ENCODE measurements at places on chromosomes 13 and 19. TPM values are rescaled to one million over a fixed set of nuclear protein-coding genes. Genes with fewer than 3 reads are reported as not detected.

- no peak for DNase-seq
Observed at GRCh38 chr13:97884707-97885468, 68.6 kb upstream of the IPO5 start.

Gene C19orf85
- not detected for total RNA-seq

Gene YJEFN3
- 10.7 TPM for total RNA-seq

DNA sequence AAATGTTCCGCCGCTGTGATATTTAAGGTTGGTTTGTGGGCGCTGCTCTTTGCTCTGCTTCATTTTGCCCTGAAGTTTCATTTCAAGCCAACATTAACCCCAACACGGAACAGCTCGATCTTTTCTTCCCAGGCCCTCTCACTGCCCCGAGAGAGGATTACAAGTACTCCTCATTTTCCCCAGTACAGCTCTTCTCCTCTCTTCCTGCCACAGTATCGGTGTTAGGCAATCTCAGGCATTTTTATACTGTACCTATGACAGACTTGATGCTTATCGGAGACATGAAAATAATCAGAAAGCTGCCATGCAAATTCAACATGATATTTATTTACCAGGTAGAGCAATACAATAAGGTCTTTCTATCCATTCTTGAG, 1.3 kb upstream of the EDNRB start:
- no peak for DNase-seq

DNA sequence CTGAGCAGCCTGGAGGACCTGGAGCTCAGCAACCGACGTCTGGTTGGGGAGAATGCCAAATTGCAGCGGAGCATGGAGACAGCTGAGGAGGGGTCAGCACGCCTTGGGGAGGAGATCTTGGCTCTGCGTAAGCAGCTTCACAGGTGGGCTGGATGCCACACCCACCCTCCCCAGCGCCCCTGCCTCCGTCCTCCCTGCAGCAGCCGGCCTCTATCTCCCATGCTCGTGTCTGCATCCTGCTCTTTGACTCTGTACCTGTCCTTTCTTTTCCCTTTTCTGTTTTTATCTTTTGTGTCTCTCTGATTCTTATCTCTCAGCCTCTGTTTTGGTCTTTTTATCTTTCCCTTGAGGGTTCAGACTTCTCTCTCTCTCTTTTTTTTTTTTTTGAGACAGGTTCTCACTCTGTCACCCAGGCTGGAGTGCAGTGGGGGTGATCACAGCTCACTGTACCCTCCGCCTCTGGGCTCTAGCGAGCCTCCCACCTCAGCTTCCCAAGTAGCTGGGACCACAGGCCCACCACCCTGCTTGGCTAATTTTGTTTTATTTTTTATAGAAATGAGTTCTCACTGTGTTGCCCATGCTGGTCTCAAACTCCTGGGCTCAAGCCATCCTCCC, 10.1 kb downstream of the KASH5 start:
- no peak for DNase-seq

DNA sequence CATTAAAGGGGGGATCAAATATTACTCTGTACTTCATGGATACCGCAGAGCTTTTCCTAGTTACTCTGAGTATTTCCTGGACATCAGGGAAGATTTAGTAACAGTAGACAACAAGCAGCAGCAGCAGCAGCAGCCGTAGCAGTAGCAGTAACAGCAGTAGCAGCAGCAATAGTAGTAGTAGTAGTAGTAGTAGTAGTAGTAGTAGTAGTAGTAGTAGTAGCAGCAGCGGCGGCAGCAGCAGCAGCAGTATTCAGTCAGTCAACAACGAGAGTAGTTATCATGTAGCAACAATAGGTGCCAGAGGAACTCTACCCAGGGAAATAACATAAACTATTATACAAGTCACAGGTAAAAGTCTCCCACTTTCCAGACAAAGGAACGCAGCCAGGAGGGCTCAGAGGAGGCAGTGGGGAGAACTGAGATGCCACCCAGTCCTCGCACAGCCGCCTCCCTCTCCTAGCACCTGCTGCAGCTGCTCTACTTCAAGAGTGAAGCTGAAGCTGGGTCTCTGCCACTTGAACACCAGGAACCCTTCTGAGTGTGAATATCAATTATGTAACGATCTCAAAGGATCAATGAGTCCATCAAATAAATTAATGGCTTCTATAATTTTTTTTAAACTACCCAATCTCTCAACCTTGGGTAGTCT, 1.3 kb upstream of the DOCK9 start:
- DNase-seq = no peak

Gene C19orf73
- total RNA-seq = 1.7 TPM

Gene ACP7
- not detected for total RNA-seq

Data from activated CD4-positive, alpha-beta T cell treated with anti-CD3 and anti-CD28 coated beads for 36 hours (primary cell).